ENCODE measurements at places on chromosomes 13 and 19. TPM values are rescaled to one million over a fixed set of nuclear protein-coding genes. Genes with fewer than 3 reads are reported as not detected.
A peak's percentile ranks its signal among the peaks of the same experiment; 100 is the strongest.

Gene GNG7
- 1.5 TPM for total RNA-seq

GRCh38 chr19:19597809-19598306 is 20.6 kb downstream of the PBX4 start:
- no peak for DNase-seq

Gene PLIN5
- total RNA-seq: 2.0 TPM

- no peak for DNase-seq
These were observed 79.5 kb downstream of the KLF5 start for GRCh38 chr13:73138276-73138637.

DNA sequence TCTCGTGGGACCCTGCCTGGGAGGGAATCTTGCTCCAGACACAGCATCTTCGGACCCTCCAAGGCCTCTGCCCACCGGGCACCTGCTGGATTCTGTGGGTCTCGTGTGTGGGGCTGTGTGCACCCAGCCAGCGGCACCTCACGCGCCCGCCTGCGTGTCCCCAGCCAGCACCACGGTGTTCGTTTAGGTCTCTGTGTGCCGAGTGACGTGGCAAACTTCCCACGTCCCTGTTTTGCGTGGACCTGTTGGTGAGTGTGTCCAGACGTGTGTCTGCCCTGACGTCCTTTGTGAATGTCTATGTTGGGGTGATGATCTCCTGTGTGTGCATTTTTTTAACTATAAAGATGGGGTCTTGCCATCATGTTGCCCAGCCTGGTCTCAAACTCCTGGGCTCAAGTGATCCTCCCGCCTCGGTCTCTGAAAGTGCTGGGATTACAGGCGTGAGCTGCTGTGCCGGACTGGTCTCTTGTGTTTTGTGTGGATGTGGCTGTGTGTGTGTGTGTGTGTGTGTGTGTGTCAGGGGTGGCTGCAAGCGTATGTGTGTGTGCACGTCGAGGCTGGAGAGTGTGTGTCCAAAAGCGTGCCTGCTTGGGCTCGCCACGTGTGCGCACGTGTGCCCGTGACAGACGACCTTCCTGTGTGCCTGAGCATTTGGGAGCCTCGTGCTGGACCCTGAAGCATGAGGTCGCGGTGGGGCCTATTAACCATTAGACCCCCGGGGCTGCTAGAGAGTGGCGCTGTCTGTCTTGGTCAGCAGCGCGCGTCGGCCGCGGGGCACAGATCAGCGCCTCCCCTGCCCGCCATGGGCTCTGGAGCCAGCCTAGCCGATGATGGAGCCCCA is 15.7 kb downstream of the ARID3A start:
- DNase-seq: no peak

GRCh38 chr13:50691176-50691680 is 152.3 kb downstream of the DLEU7 start:
- no peak for DNase-seq

Gene COL4A1
- total RNA-seq: 97.0 TPM

Gene PLPPR2
- total RNA-seq: 4.8 TPM

GRCh38 chr13:101415358-101416174 is 742 bp downstream of the NALCN start:
- DNase-seq: no peak

Gene C2CD4C
- total RNA-seq: 0.96 TPM

DNA sequence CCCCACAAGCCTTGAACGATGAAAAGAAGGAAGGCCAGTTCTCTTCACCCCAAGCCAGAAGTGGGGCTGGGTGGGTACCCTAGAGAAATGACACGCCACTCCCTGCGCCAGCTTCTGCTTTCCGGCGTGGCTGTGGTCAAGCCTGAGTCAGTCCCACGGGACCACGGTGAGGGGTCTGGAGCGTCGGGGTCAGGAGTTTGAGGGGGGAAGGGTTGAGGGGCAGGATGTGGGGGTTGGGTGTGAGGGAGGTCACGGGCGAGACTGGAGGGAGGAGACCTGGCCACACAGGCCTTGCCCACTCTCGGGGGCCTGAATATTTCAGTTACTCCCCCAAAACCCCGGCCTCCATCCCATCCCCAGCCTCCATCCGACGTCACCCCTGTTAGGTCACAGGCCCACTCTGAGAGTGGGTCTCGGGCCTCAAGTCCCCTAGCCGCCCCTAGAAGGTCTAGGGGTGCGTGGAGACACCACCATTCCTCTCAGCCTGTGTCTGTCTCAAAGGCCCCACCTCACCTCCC is 500 bp upstream of the IFI30 start:
- DNase-seq: no peak

Gene BST2
- total RNA-seq: 15.6 TPM

- DNase-seq: no peak
These were observed 24.9 kb downstream of the VRK3 start for GRCh38 chr19:50000038-50000840.

DNA sequence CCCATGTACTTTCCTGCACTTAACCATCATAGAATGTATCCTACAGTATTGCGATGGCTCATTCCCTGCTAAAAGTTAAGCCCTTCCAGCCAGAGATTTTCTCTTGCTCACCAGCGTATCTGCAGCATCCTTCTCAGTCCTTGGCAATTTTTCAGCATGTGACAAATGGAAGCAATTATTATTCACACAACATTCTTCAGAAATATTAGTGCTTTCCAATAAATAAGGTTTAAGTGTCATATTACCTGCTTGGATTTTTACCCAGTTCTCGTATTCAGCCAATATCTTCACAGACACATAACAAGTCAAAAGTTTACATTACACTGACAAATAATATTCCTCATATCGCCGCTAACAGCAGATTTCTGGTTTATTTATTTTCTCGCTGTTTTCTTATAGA is 82.3 kb downstream of the POU4F1 start:
- DNase-seq: no peak

Gene CLEC17A
- 0.32 TPM for total RNA-seq

Gene SLC25A41
- not detected for total RNA-seq

Gene ZNF549
- 2.8 TPM for total RNA-seq

DNA sequence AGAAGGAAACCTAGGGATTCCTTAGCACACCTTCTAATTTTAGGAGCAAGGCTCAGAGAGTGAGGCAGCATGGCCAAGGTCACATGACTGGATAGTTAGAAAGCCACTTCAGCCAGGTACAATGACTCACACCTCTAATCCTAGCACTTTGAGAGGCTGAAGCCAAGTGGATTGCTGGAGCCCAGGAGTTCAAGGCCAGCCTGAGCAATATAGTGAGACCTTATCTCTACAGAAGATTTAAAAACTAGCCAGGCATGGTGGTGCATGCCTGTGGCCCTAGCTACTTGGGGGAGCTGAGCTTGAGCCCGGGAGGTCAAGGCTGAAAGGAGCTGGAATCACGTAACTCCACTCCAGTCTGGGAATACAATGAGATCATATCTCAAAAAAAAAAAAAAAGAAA is 69.2 kb downstream of the TEX26 start:
- no peak for DNase-seq

- no peak for DNase-seq
These were observed 6.8 kb downstream of the WDFY2 start for GRCh38 chr13:51590971-51591627.

- DNase-seq: no peak
These were observed 21.2 kb upstream of the MCF2L start for GRCh38 chr13:112947796-112948195.

GRCh38 chr19:34687348-34687747 is 9.9 kb downstream of the ZNF302 start:
- DNase-seq: no peak

- DNase-seq: no peak
These were observed 24.0 kb upstream of the ZNF573 start for GRCh38 chr19:37803249-37803840.

DNA sequence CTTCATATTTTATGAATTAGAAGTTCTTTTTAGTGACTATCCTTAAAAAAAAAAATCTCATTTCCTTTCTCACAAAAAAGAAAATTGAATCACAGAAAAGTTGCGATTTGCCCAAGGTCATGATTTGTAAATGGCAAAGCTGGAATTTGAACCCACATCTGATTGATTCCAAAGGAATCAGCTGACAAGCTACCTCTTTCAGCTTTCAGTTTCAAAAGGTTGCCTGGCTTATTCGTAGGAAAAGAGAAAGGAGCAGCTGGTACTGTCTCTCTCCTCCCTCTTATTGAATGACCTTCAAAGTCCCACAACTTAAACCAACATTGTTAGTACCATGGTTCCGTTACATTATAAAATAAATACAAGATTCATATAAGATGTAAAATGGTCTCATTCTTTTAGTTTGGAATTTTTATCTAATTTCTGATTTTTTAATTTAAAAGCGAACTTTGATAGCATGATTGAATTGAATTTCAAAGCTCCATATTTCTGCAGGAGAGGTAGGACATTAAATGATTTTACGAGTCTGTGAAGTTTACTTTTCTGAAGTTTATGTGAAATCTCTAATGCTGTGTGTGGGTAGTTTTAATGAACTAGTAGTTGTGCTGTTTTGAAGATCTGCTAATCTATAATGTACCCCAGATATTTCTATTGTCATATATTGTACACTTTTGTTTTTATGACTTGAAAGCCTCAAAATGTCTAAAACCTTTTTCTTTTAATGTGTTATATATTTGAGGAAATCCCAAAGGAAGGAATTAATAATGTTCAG is 18.5 kb upstream of the KCTD4 start:
- no peak for DNase-seq

DNA sequence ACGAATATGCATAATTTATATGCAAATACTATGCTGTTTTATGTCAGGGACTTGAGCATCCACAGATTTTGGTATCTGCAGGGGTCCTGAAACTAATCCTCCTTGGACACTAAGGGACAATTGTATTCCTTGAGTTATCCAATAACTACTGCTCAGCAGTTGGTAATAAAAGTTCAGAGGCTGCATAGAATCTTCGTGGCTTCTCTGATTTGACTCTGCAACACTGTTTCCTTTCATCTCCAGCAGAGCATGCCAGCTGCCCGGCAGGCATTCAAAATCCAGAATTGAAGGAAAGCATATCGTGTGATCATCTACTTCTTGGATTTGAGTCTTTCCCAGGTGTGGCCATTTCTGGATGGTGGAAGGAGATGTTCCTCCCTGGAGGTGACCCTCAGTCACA is 64.5 kb upstream of the MRI1 start:
- DNase-seq: no peak

DNA sequence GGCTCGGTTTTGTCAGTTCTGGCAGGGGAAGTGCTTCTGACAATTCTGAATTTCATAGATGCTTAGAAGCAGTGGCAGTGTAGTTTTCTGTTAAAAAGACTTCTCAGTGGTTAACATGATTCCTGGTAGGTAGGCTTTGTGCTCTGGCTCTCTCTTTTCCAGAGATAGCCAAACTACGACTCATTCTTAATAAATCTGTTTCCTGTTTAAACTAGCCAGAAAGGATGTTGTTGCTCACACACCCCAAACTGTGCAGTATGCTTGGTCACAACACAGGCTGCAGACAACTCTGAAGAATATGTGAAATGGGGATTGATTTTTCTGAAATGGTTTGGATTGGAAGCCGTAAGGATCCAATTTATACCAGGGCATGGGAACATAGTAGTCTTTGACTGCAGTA is 711.5 kb downstream of the PCDH17 start:
- no peak for DNase-seq

- DNase-seq: no peak
These were observed 5.7 kb upstream of the FBXO27 start for GRCh38 chr19:39038098-39038497.

DNA sequence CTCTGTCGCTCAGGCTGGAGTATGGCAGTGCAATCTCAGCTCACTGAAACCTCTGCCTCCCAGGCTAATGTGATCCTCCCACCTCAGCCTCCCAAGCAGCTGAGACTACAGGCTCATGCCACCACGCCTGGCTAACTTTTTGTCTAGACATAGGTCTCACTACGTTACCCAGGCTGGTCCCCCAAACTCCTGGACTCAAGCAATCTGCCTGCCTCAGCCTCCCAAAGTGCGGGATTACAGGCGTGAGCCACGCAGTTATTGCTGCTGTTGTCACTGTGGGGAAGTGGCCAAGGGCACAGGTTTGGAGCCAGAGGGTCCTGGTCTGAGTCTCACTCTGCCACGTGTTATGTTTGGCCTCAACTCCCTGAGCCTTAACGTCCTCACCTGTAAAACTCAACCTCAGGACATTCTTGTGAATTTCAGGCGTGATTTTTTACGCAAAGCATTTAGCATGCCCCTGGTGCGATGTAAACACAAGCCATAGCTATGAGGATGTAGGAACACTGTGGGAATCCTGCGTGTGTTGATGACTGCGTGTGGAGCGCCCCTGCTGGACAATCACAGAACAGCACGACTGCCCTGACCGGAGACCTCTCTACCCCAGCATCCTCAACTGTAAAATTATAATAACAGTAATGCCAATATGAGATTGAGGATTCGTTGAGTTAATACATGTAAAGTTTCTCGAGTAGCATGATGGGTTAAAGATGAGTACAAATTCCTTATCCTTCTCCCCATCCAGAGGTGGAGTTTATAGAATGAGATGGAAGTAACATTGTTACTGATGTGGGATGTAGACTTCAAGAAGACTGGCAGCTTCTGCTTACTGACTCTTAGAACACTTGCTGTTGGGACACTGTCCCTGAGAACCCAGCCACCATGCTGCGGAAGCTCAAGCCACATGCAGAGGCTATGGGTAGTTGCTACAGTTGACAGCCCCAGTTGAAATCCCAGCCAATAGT is 41.8 kb upstream of the PNMA8B start:
- peak; percentile 67 for DNase-seq

DNA sequence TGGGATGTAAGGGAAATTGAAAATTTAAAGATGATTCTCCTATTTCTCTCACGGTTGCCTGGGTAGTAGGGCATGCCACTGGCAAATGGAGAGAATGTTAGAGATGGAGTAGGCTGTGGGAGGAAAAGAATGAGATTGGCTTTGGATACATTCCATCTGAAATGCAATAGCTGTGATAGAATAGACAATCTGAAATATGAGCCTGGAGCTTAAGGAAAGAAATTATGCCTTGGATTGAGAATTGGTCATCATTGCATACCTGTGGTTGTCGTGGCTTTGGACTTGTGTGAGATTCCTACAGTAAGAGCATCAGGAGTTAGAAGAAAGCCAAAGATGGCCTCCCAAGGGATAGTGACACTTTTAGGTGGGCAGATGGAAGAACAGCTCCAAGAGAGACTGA is 305.1 kb upstream of the SLC10A2 start:
- no peak for DNase-seq

DNA sequence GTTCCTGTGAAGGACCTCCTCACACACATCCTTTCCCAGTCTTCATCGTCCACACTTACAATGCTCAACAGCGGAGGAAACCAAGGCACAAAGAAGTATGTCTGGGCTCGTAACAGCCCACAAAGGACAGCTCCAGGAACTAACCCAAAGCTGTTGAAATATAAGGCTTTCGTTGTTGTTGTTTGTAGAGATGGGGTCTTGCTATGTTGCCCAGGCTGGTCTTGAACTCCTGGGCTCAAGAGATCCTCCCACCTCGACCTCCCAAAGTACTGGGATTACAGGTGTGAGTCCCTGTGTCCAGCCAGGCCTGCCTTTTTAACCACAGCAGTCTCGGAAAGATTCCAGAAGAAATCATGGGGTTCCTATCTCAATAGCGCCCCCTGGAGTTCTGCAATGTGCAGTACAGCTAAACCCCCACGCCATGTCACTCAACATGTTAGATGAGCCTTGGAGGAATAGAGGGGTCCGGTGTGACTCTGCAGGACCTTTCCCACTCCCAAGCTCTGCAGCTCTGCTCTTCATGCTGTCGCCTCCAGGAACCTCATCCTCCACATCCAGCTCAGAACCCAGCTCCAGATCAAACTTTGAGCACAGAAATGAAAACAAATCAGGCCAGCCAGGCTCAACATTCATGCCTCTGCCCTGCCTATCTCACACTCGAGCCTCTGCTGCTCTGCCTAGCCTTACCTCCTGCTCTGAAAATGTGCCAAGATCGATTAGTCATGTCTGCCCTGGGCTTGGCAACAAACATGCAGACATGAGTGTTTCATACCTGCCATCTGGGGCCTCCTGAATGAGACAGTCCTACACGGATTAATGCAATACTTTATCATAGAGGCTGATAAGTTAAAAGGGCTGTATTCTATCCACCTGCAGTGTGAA is 7.5 kb downstream of the PLA2G4C start:
- peak; percentile 40 for DNase-seq

Gene ZNF561
- 29.7 TPM for total RNA-seq

Measured in colonic mucosa (tissue), 4 donors.